NCI-H69 (cell line): ENCODE measurements at places on chromosomes 4 and X.

GRCh38 chrX:154093965-154094364 lies 3.6 kb downstream of the MECP2 start:
- no peak for DNase-seq

GRCh38 chr4:131091896-131092295 lies 1995.9 kb downstream of the C4orf33 start:
- peak; percentile 61 for DNase-seq

- DNase-seq: peak; percentile 94
Measured at GRCh38 chrX:39764441-39764914, 333.3 kb downstream of the BCOR start.

DNA sequence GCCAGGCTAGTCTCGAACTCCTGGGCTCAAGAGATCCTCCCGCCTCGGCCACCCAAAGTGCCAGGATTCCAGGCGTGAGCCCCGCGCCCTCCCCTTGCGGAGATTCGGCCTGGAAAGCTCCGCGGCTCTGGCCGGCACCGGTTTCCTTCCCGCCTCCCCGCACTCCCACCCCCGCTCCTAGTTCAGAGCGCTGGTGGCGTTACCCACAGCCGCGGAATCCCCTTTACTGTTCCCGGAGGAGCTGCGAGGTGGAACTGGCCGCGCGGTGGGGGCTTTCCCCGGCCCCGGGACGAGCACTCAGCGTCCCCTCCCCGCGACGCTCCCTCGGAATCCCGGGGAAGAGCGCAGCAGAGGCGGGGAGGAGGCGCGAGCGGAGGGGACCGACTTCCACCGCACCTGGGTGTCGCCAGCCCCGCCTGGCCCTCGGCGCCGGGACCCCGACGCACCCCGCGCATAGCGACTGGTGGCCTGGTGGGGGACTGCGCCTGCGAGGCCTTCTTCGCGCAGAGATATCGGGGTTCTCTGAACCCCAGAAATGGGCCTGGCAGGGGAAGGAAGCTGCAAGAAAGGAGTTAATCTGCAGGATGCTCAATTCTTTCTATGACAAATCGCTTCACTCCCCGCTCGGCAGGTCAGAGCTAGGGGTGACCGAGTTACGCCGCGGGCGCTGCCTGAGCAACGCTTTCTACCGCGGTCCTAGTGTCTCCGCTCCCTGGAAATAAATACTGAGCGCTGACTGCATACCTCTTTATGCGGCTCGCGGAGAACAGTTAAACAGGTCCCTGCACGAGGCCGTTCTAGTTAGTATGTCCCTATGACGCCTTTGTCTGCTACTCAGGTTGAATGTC lies 14.6 kb upstream of the SLC25A4 start:
- peak; percentile 37 for DNase-seq

- peak; percentile 73 for DNase-seq
Measured at GRCh38 chrX:115650916-115651315, 89.9 kb downstream of the PLS3 start.

- DNase-seq: no peak
Measured at GRCh38 chr4:161655148-161655547, 508.7 kb downstream of the FSTL5 start.

DNA sequence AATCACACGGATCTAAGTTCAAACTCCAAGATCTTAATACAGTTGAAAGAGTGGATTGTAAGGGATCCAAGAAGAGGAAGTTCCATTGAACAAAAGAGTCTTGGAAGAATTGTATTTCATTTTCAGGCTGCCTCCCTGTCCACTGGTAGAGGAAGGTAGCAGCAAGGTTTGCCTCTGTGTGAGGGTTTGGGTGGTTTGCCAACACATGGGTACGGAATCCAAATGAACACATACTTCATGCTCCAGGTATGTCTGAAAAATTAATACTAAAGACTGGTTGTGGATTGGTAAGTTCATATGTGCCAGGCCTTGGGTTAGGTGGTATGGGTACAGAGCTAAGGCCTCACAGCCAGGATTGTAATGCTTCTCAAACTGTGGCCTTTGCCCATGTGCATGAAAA lies 523.6 kb upstream of the BOD1L1 start:
- DNase-seq: no peak

- no peak for DNase-seq
Measured at GRCh38 chr4:48255072-48255958, 14.3 kb downstream of the TEC start.

DNA sequence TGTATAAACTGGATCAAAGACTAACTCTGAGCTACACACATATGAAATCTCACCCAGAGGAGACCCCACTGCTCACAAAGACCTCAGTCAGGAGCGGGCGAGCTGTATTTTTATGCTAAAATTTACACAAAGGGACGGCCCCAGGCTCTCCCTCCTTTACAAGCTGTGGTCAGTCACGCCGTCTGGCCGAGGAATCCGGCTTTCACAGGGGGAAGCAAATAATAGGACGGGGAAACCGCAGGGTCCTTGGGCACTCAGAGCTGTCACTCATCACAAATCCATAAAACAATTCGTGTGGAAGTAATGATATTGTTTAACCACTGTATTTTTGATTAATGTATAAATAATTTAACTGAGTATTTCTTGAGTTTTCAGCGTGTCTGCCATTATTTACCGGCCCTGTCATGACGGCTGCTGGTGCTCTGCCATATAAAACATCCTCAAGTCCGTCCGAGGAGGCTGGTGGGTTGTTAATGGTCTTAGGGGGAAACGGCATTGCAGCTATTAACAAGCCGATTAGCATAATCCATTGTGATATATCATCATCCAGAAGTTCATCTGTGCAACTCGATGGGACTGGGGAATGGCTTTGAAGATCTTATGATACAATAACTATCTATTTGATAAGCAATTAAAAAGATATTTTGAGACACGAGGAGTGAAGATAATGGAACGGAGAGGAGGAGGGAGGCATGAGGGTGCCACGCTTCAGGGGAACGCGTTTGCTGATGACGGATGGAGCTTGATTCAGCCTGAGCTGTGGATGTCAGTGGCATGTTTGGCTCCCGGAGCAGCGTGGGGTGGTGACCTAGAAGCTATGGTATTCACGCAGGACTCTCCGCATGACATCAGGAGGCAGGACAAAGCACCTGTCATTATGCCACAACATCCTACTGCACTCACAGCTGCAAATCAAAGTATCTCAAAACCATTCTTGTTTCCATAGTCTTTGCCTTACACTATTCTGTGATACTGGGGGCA lies 150.9 kb downstream of the SHOX start:
- DNase-seq: no peak

DNA sequence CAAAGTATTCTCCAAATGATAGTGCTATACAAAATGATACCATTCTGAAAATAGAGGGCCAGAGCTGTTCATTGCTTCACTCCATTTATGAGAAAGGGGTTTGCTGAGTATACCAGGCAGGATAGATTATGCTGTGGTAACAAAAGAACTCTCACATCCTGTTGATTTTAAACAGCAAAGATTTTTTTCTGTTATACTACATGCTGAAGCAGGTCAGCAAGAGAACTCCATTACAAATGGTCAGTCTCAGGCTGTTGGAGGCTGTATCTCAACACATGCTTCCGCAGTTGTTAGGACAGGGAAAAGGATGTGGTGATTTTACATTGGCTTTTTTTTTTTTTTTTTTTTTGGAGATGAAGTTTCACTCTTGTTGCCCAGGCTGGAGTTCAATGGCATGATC lies 13.7 kb upstream of the KLHL5 start:
- DNase-seq: no peak

- peak; percentile 1 for DNase-seq
Measured at GRCh38 chrX:6904156-6904555, 243.4 kb upstream of the STS start.

DNA sequence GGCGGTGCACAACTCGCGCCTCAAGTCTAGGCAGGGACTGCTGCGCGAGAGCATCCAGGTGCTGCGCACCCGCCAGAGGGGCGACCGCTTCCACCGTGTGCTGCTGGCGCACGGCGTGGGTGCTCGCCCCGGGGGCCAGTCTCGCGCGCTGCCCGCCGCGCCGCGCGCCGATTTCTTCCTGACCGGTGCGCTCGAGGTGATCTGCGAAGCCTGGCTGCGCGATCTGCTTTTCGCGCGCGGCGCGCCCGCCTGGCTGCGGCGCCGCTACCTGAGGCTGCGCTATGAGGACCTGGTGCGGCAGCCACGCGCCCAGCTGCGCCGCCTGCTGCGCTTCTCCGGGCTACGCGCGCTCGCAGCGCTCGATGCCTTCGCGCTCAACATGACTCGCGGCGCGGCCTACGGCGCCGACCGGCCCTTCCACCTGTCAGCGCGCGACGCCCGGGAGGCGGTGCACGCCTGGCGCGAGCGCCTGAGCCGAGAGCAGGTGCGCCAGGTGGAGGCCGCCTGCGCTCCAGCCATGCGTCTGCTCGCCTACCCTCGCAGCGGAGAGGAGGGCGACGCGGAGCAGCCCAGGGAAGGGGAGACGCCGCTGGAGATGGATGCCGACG lies 1.3 kb downstream of the CHST7 start:
- peak; percentile 85 for DNase-seq

DNA sequence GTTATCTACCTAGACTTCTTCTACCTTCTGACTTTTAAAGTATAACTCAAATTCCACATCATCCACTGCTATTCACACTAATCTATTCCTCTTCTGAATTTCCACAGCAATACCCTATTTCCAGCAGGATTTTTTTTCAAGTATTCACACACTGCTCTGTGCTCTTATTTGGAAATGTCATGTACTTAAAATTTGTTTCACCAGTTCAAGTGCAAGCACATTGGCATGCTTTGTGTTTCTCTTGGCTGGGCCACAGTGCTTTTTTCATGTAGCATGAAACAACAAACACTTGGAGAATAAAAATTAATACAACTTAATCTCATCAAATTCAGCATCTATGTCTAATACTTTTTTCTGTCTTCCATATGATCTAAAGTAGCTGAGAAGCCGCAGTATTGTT lies 161.8 kb upstream of the PCDH18 start:
- no peak for DNase-seq

DNA sequence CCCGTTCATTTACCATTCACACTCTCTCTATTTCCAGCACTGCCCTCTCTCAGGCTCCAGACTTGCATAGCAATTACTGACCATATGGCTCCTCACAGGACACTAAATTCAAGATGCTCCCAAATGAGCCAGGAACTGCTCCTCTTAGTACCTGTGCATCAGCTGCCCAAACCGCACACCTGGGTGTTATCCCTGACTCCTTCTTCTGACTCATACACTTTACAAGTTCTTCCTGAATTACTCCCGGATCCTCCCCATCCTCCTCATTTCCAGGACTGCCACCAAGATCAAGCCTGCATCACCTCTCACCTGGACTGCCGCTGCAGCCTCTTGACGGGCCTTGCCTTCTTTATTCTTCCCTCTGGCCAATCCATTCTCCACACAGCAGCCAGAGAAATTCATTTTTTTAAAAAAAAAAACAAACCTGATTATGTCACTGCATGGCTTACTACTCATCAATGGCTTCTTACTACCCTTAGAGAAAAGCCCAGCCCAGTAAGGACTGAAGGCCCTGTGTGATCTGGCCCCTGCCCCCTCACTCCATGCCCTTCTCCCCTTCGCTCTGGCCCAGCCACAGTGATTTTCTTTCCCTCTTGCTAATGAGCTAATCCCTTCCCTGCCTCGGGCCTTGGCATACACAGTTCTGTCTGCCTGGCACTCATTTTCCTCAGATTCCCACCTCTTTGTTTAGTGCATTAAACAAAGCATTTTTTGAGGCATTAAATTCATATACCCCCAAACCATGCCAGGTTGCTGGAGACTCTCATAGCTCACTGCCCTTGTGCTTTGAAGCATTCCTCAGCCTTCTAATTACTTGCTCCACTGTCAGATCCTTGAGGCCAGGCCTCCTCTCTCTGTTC lies 92.0 kb downstream of the PDGFRA start:
- peak; percentile 7 for DNase-seq

GRCh38 chrX:97402333-97402732 lies 518.6 kb downstream of the RPA4 start:
- DNase-seq: no peak

DNA sequence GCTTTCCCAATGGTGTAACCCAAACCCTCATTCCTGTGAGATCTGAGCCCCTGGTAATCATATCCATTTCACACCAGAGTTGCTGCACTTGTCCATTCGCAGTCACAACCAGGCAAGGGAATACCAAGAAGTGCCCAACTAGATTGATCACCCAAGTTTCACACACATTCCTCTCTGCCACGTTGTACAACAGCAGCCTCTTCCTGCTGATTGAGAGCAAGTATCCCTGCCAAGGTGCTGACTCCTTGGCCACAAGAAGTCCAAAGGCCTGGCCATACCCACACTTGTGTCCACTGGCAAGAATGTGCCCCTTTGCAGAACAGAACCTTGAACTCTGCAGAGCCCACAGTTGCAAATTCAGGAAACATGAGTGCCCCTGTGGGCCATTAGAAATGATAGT lies 6.5 kb upstream of the ACOT9 start:
- no peak for DNase-seq

GRCh38 chr4:158496030-158496741 lies 25.5 kb upstream of the RXFP1 start:
- peak; percentile 49 for DNase-seq

DNA sequence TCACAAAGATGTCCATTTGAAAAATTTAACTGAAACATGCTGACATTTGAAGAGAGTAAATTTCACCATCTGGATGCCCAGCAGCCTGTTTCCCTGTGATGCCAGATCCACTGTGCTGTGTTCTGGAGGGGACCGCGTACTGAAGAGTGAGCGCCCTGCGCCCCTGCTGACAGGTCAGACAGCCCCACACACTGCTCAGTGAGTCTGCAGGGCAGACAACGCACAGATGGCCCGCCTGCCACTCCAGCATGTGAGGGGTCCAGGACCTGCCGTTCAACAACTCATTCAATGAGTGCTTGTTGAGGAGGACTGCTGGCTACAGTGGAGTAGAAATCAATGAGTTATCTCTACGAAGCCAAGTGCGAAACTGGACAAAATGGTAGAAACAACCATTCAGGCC lies 49.2 kb downstream of the FGFRL1 start:
- no peak for DNase-seq

DNA sequence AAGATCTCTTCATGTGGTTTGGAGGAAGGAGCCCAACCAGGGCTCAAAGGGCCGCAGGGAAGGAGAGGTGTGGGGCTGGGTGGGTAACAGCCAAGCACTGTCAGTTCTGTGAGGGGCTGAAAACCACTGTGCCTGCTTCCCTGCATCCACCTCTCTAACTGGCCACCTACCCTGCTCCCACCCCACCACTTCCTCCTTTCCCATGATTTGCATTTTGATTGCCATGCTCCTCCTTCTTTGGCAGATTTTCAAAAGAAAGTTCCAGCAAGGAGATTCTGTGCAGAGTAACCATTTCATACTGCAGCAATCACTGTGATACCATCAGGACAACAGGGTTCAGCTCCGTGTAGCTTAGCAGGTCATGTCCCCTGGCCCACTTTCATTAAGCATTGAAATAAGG lies 1.8 kb downstream of the ZNF674 start:
- DNase-seq: no peak

DNA sequence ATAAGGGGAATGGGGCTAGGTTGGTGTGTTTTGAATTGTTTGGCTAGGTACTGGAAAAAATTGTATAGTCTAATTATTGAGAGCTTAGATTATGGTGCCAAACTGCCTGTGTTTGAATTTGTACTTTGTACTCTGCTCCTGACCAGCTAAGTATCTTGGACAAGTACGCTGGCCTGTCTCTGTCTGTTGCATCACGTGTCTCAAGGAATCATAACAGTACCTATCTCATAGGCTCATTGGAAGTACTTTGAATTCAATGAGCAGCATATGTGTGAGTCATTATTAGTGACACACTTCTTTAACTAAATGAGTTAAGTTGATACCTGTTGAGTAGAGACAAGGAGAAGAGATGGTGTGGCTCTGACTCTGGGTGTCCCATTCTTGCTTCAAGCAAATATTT lies 69.5 kb upstream of the MND1 start:
- no peak for DNase-seq

GRCh38 chr4:153183146-153183545 lies 21.1 kb upstream of the TRIM2 start:
- no peak for DNase-seq
